Breast epithelium (tissue), 4 donors: ENCODE measurements at places on chromosomes 1 and 21. TPM values are rescaled to one million over a fixed set of nuclear protein-coding genes. Genes with fewer than 3 reads are reported as not detected.

GCSAML gene
- not detected for total RNA-seq

MPC2 gene
- total RNA-seq: 37.0 TPM

GRCh38 chr1:79131626-79132025 is 125.1 kb upstream of the ADGRL4 start:
- DNase-seq: no peak

GRCh38 chr1:226691247-226691646 is 47.8 kb downstream of the ITPKB start:
- no peak for DNase-seq

GRCh38 chr1:224647449-224647848 is 31.3 kb downstream of the CNIH3 start:
- DNase-seq: no peak

- DNase-seq: no peak
Observed at GRCh38 chr1:203954788-203955552, 93.6 kb downstream of the SNRPE start.

DNA sequence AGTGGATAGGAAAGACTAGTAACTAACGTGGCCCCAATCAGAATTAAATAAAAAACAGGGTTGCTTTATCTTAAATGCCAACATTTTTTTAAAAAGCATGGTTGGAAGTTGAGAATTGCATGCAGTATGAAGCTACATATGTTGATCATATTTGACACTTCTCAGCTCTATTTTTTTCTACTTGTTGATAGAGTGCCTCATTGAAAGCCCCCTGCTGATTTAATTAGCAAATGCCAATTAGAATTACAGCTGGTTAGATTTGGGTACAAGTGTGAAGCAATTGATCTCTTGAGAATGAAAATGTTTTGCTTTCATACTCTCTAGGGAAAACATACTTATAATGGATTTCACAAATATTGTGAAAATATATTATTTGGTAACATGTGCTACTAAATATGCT is 40.5 kb downstream of the CHD1L start:
- DNase-seq: no peak

DNA sequence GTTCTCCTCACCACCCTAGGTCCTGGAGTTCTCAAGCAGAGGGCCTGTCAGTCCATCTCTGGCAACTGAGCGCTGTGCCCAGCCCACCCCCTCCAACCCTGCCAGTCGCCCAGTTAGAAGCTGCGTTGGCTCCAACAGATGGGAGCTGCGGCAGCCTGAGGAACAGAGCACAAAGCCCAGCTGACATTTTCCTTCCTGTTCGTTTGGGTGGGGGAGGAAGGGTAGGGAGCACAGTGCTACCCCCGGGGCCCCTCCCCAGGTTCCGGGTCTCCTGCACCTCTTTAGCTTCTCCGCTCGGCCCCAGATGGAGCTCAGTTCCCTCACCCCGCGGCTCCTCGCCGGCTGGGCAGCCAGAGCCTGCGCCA is 1.4 kb downstream of the LRRN2 start:
- DNase-seq: no peak

DNA sequence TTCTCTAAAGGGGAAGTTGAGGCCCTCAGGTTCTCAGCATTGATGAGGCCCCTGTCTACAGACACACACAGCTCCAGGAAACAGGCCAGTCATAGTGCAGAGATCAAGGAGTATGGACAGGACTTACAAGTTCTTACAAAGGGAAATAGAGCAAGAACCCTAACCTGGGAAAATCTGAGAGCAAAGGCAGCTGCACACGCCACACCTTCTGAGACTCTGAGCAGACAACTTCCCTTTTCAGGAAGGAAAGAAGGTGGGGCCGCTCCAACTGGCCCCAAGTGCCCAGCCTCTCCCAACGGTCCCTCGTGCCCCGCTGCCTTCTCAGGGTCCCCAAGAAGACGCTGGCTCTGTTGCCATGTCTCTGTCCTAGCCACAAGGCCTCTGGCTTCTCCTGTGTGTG is 3.6 kb downstream of the NOC2L start:
- no peak for DNase-seq

DNA sequence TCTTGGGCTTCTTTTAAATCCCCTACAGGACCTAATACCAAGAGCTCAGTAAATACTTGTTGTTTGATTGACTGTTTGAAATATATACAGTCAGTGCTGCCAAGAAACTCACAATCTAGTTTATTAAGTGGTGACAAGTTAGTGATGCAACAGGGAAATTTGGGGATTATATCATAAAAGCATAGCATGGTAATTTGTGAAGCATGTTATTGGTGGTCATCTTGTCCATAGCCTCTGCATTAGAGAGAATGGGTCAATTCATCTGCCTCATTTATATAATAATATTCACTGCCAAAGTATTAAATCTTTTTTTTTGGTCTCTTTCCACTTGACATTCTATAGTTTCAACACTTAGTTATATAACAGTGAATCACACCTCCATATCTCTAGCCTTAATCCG is 138.2 kb upstream of the SPAG17 start:
- no peak for DNase-seq

GRCh38 chr1:229888561-229889001 is 178.5 kb upstream of the GALNT2 start:
- DNase-seq: no peak
